ENCODE measurements at places on chromosomes 6 and 20.

DNA sequence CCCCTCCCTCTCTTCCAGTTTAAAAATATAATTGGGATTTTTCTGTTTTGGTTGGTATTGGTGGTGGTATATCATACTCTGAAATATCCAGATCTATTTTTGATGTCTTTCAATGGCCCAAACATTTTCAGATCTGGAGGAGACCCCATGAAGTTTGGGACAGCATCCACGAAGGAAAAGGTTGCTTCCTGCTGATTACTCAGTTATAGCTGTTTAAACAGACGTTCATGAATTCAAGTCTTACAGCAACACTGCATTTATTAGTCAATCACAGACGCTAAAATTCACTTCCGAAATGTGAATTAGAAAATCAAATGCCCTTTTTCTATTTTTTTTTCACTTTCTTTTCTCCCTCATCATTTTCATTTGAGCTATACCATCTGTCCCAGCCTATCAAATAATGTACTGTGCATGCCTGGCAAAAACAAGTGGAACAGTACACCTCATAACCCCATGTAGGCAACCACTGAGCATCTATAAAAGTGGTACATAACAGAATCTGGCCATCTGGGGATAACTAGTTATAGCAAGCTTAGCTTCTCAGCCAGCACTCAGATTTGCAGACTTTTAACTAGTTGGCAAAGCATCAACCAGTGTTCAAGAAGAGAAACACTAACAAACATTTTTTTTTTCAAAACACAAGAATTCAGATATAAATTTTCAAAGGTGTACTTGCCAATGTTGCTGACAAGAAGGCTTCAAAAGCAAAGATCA lies 124.5 kb downstream of the HIVEP2 start:
- DNase-seq: no peak

- no peak for DNase-seq
Observed at GRCh38 chr6:30071081-30071818, 4.3 kb downstream of the PPP1R11 start.

- no peak for DNase-seq
Observed at GRCh38 chr6:169885831-169886230, 134.4 kb downstream of the ERMARD start.

DNA sequence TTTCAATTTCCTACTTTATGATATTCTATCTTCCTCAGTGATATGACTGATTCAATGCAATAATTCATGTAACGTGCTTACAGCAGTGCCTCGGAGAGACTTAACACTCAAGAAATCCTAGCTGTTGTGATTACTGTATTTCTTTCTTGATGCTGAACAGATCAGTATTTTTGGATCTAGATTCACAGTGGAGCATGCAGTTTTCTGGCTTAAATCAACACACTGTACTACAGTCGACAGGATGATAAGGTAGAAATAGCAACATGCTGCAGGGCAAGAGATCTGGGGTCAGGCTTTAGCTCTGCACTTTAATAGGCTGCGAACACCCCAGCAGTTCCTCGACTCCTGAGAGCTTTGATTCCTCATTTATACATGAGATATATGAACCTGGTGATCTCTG lies 161.0 kb downstream of the AIG1 start:
- no peak for DNase-seq

All from activated naive CD4-positive, alpha-beta T cell (primary cell).